ENCODE measurements at places on chromosomes 5 and 9.

GRCh38 chr5:5644249-5644648, 221.8 kb downstream of the ICE1 start:
- DNase-seq: no peak

DNA sequence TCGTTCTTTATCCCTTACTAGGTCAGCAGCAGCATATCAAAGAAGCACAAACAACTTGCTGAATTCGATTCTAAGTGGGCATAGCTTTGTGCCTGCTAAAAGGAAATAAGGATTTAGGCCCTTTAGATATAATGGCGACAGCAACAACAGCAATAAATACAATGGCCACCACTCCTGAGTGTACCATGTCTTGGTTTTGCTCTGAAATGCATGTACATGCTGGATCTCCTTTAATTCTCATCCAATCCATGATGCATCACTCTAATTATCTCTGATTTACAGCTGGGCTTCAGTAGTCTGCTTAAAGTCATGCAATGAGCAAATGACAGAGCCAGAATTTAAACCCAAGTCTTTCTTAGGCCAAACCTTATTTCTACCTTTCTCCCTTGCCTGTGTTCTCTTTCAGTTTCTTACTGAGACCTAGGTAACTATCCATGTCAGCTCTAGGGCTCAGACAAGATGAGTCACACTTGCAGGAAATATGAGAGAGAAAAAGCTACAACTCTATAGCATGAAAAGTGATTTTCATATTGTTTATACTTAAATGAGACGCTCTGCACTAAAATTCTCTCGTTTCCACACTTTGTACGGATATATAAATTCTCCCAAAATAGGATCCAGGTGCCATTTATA, 111.8 kb downstream of the HMHB1 start:
- DNase-seq: peak; percentile 35

DNA sequence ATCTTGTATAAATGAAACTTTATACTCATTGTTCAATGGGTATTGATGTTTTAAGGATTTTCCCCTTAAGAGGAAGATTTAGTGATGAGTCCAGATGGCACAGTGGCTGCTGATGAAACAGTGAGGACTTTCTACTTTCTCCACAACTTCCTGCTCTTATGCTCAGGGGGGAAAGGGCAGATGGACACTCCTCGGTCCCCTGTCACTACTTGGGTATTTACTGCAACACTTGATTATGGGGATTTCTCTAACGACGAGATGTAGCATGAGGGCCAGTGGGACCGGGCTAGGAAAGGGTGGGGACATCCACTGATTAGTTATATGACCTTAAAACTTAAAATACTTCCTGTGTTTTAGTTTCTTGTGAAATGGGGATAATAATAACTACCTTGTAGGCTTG, 146.1 kb upstream of the HMHB1 start:
- DNase-seq: no peak

- peak; percentile 87 for DNase-seq
Observed at GRCh38 chr5:132073231-132074013, at the start of gene CSF2. Gene CSF2 (plus strand): TSS chr5:132073789. CDS start chr5:132073824, 35 bp downstream.

DNA sequence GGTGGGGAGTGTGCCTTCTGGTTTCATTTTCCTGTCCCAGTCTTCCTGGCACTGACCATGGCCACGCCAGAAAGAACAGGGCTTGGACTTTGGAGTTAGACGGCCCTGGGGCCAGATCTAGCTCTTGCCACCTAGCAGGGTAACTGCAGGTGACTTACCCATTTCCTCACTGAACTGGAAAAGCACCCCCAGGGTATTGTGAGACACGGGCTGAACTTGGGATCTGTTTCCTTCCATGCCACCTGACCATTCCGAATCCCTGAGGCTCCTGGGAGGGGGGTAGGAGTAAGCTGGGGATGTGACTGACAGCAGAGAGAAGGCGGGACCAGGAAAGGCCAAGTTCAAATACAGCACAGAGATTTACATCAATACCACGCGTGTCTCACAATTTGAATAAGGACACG, 9.4 kb downstream of the HNRNPAB start:
- no peak for DNase-seq
